ENCODE measurements at places on chromosomes 1 and 21. TPM values are rescaled to one million over a fixed set of nuclear protein-coding genes. Genes with fewer than 3 reads are reported as not detected.

GRCh38 chr1:228988664-228989063 is 253.4 kb downstream of the RHOU start:
- no peaks in the 10 kb centered on the region for H3K36me3 ChIP-seq
- no peak overlapping the region for H3K27ac ChIP-seq
- no peak overlapping the region for H3K4me3 ChIP-seq
- DNase-seq: no peak
- H3K27me3 ChIP-seq: no peaks in the 10 kb centered on the region

The CELA3B gene
- total RNA-seq: 0.09 TPM

The HLX gene
- 2.4 TPM for total RNA-seq

- no peaks in the 10 kb centered on the region for H3K4me1 ChIP-seq
- H3K4me3 ChIP-seq: no peak overlapping the region
- H3K27ac ChIP-seq: no peak overlapping the region
- H3K27me3 ChIP-seq: no peaks in the 10 kb centered on the region
Observed at GRCh38 chr1:68644504-68644903, 147.6 kb upstream of the DEPDC1 start.

The OR14A16 gene
- total RNA-seq: not detected

- H3K36me3 ChIP-seq: no peaks in the 10 kb centered on the region
- H3K4me3 ChIP-seq: no peak overlapping the region
- H3K27me3 ChIP-seq: no peaks in the 10 kb centered on the region
- H3K27ac ChIP-seq: no peak overlapping the region
Observed at GRCh38 chr1:48793863-48794262, 17.2 kb upstream of the BEND5 start.

DNA sequence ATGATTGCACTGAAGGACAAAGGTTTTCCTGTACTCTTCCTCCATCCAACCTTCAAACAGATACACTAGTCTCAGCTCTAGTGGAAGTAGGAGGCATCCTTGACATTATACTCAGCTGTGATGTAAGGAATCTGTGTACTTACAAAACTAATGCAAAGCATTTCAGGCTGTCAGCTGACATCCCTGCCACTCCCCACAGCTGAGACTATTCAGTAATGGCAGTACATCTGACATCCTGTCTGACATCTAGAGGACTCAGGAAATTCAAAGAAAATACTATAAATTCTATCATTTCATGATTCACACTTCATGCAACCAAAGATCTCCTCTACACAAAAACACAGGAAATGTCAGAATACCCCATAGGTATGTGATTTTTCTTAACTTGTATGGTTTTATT is 325.8 kb downstream of the SMYD3 start:
- no peaks in the 10 kb centered on the region for H3K4me1 ChIP-seq
- no peak overlapping the region for H3K4me3 ChIP-seq
- DNase-seq: no peak
- no peaks in the 10 kb centered on the region for H3K36me3 ChIP-seq
- no peak overlapping the region for H3K27ac ChIP-seq

GRCh38 chr21:44952116-44952928 is 12.5 kb downstream of the SLX9 start:
- no peak overlapping the region for H3K4me3 ChIP-seq
- peaks cover 52% of the 10 kb centered on the region for H3K36me3 ChIP-seq
- no peak overlapping the region for H3K27ac ChIP-seq
- H3K27me3 ChIP-seq: no peaks in the 10 kb centered on the region
- no peak for DNase-seq

The CCDC30 gene
- 1.9 TPM for total RNA-seq

DNA sequence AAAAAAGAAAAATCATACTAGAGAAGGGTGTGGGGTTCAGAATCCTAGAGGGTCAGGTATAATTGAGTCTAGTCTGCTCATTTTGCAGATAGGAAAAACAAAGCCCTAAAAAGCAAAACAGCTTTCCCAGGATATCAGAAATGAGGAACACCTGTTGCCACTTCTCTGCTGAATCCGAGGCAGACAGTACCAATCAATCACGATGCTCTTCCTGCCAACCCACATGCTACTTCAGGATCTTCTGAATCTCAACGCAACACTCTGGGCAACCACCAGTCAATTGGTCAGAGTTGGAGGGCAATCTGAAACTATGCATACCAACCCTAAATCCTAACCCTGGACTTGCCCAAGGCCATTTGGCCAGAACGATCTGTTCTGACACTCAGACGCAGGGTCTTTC is 128.3 kb downstream of the EPHB2 start:
- H3K4me3 ChIP-seq: no peak overlapping the region
- H3K27ac ChIP-seq: no peak overlapping the region
- DNase-seq: no peak
- H3K4me1 ChIP-seq: no peaks in the 10 kb centered on the region

DNA sequence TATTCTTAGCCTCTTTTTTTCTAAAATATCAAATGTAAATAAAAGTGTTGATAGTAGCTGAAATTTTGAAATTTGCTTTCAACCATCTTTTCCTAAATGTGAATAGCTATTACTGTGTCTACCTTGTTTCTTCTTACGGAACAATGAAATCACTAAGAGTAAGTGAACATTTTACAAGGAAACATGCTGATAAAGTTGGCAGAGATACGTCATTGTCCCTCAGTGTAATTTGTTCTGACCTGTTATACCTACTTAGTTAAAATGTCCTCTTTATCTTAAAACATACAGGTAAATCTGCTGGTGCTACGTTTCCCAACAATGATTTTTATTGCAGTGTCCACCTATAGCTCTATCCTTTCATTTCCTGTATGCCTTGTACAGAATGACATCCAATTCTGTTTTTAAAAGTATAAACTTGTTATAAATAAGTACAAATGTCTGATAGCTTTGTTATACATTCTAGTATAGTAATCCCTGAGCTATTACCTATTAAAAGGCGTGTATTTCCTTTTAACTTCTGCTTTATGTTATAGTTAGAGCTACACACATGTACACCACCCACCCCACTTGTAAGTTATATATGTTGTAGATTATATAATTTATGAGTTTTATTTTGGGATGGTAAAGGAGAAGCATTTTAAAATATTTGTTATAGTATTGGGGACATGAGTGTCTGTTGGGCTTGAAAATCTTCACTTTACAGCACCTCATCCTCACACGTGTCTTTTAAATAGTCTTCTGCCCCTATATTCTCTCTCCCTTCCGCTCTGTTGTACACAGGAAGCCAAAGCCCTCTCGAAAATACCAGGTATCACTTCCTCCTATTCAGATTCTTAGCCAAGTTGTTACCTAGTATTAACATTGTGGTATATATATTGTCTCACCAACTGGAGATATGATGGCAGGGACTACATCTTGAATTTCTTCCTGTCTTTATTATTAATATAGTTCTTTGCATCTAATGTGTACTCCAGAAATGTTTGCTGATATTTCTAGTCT is 25.2 kb downstream of the LAMC1 start:
- no peak for DNase-seq
- H3K4me1 ChIP-seq: no peaks in the 10 kb centered on the region
- no peaks in the 10 kb centered on the region for H3K27me3 ChIP-seq
- no peaks in the 10 kb centered on the region for H3K36me3 ChIP-seq
- H3K4me3 ChIP-seq: no peak overlapping the region

DNA sequence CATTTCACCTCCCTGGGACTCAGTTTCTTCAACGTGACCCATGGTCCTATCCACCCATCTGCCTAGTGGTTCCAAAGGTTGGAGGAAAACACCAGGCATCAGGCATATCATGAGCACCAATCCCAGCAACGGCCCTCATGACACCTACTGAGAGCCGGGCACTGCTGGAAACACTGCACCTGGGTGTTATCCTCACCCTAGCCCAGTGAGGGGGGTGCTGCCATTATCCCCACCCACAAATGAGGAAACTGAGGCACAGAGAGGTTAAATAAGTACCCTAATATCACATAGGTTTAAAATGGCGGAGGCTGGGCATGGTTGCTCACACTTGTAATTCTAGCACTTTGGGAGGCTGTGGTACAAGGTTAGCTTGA is 206.9 kb downstream of the MATN1 start:
- no peaks in the 10 kb centered on the region for H3K4me1 ChIP-seq
- H3K27me3 ChIP-seq: no peaks in the 10 kb centered on the region
- no peaks in the 10 kb centered on the region for H3K36me3 ChIP-seq
- H3K27ac ChIP-seq: no peak overlapping the region

- peak overlapping the region; percentile 32 for H3K27ac ChIP-seq
- no peaks in the 10 kb centered on the region for H3K36me3 ChIP-seq
- H3K4me3 ChIP-seq: no peak overlapping the region
- peaks cover 29% of the 10 kb centered on the region for H3K4me1 ChIP-seq
- H3K27me3 ChIP-seq: no peaks in the 10 kb centered on the region
Observed at GRCh38 chr1:27864264-27864895, 8.0 kb upstream of the THEMIS2 start.

The KIF14 gene
- 14.4 TPM for total RNA-seq

GRCh38 chr1:54367613-54368012 is 38.6 kb downstream of the SSBP3 start:
- H3K4me3 ChIP-seq: no peak overlapping the region
- H3K27ac ChIP-seq: no peak overlapping the region

DNA sequence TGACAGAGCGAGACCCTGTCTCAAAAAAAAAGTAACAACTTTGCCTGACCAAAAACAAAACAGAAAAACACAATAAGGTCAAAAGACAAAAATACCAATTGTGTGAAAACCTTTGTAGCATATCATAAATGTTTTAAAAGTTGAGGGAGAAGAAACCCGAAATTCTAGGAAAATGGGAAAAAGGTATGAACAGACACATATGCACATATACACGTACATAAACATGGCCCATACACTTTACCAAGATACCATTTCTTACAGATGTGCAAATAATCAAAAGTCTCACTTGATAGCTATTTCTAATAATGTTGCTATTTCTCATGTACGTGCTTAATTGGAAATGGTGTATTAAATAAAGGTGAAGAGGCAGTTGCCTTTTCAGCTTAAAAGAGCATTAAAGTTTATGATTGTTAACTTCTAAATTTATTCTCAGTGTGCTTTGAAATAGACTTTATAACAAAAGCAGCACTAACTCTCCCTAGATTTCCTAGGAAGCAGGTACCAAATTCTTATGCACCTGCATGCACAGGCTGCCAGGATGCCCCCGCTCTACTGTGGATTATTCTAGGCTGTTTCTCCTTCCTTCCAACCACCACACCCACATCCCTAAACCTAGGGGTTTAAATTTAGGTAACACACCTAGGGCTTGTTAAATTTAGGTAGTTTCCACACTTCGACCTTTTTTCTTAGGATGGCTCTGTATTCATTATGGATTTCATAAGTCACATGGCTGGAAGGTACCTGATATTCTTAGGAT is 33.8 kb downstream of the ADARB1 start:
- no peaks in the 10 kb centered on the region for H3K36me3 ChIP-seq
- peaks cover 12% of the 10 kb centered on the region for H3K4me1 ChIP-seq

- H3K36me3 ChIP-seq: no peaks in the 10 kb centered on the region
- no peak for DNase-seq
- H3K27ac ChIP-seq: no peak overlapping the region
- H3K4me3 ChIP-seq: no peak overlapping the region
Observed at GRCh38 chr1:28855469-28855951, 43.5 kb downstream of the OPRD1 start.

DNA sequence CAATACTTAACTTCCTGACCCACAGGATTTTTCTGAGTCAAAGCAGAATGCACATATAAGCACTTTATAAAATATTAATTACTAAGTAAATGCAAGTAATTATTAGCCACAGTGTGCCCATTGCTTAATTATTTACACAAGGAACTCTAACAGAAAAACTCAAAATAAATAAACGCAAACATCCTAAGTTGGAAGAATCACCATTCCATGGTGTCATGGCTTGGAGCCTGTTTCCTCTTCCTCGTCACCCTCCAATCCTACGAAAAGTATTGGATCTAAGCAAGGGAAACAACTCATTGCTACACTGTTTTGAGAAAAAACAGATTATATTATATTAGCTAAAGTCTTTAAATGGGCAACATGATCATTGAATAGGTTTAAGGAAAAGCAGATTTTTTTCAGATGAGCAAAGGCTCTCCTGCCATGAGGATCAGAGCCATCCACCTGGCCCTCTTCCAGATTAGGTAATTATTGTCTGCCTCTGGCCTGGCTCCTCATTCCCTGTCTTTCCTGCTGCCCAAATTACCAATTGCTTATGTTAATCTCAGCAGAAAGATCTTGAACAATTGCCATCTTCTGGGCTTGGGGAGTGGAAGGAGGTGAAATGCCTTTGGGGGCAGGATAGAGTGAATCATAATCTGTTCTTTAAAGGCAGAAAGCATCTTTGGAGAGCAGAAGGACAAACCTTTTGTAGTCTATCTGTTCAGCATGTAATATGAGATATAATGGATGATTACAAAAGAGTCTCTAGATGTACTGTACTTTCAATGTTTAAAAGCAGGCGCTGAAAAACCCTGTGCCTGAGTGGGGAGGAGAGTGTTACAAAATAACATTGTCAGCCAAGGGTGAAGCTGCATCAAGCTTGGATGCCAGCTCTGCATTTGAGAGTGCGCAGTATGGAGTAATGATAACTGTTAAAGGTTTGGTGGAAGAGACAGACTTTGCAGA is 121.2 kb downstream of the DUSP10 start:
- H3K36me3 ChIP-seq: no peaks in the 10 kb centered on the region
- no peak overlapping the region for H3K27ac ChIP-seq
- no peaks in the 10 kb centered on the region for H3K27me3 ChIP-seq
- no peak overlapping the region for H3K4me3 ChIP-seq
- no peaks in the 10 kb centered on the region for H3K4me1 ChIP-seq

DNA sequence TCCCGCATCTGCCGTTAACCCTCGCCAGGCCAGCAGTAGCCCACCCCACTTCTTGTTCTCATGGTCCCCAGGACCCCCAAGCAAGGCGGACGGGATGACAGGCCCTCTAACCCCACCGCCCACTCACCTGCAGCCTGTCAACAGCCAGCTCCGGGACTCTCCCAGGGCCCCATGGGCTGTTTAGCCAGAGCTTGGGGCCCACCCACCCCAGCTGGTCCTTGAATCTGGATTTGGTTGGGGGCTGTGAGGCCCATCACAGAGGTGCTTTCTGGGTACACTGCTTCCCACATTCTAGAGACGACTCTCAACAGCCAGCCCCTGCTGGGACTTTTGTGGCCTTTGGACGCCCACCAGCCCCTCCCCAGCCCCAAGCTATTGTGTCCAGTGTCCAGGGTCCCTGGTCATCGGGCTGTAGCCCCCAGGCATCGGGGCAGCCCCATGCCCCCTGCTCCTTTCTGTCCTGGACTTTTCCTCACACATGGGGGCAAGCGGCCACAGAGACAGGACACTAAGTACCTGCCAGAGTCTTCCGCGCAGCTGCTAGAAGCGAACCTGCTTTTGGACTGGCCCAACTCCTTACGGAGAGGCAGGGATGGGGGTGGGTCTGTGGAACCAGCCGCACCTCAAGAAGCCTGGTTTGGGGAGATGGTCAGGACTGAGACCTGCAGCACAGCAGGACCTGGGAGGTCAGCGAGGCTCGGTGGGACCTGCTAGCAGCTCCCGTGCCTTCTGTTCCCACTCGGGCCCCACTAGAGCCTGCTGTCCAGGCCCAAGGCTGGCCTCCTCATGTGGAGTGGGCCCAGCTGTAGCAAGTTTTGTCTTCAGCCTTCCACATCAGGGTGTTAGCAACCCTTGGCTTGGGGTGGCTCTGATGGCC is 208.1 kb upstream of the VAMP3 start:
- no peaks in the 10 kb centered on the region for H3K27me3 ChIP-seq
- no peak overlapping the region for H3K27ac ChIP-seq
- H3K4me3 ChIP-seq: no peak overlapping the region
- no peaks in the 10 kb centered on the region for H3K36me3 ChIP-seq
- H3K4me1 ChIP-seq: no peaks in the 10 kb centered on the region
- DNase-seq: no peak

The ERVH48-1 gene
- total RNA-seq: 3.4 TPM

The SLC50A1 gene
- total RNA-seq: 25.7 TPM

- H3K27ac ChIP-seq: peak overlapping the region; percentile 36
- peaks cover 22% of the 10 kb centered on the region for H3K4me1 ChIP-seq
- no peaks in the 10 kb centered on the region for H3K36me3 ChIP-seq
- peak overlapping the region; percentile 50 for H3K4me3 ChIP-seq
- peaks cover 2% of the 10 kb centered on the region for H3K27me3 ChIP-seq
Observed at GRCh38 chr1:153985341-153985912, 712 bp downstream of the RAB13 start.

Measured in thymus (tissue), 14 donors.